ENCODE measurements at places on chromosomes 1 and 21.

GRCh38 chr1:226420897-226421296 is 13.0 kb upstream of the PARP1 start:
- peak; percentile 19 for DNase-seq

- no peak for DNase-seq
These were observed 47.4 kb downstream of the NPHP4 start for GRCh38 chr1:5944843-5945167.

DNA sequence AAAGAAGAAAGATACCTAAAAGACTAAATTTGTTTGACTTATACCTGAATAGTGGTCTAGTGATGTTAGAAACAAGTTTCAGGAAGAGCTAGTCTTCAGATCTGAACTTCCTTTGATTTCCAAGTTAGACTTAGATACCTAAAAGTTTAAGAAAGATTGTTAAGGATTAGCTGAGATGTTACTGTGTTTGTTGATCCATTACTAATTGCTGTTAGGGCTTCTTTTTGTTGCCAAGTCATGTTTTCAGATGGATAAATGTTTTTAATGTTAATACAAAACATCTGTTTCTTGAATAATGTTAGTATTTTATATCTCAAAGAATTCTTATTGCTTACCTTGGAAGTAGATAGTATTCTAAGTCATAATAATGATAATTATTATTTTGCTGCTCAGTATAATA is 11.6 kb downstream of the GNAI3 start:
- DNase-seq: no peak

DNA sequence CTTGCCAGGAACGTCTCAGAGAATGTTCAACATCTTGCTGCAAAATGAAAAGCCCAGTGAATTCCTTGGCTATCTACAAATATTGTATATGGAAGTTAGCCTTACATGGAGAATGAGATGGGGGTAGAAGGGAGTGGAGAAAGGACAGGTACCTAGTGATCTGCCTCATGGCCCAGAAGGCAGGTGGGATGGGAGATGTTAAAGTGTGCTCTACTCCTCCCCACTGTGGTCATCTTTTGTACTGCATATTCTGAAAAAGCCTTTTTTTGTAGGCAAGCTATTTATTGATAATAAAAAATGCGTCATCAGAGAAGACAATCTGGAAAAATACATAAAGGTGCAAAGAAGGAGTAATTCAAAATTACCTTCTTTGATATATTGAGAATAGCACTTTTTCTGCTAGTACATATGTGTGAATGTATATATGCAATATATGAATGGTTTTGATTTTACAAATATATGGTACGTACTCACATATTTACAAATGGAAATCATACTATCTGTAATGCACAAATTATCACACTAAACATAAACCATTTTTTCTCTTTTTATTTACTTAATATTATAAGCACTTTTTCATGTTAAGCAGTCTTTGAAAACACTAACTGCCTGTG is 19.1 kb upstream of the SLC5A9 start:
- DNase-seq: no peak

DNA sequence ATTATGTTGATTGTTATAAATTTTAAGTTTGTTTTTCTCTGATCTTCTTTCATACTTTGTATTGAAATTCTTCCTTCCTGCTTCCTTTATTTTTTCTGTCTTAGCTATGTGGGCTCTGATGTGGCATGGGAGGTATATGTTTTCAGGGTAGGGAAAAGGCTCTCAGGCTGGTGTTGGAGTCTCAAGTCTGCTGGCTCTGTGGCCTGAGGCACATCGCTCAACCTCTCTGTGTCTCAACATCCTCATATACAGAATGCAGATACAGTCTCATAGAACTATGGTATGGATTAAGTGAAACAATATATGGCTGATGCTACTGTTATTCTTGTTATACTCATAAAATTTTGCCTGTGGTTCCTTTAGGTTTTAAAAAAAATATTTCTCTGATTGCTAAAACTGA is 105.9 kb downstream of the KCNN3 start:
- no peak for DNase-seq

DNA sequence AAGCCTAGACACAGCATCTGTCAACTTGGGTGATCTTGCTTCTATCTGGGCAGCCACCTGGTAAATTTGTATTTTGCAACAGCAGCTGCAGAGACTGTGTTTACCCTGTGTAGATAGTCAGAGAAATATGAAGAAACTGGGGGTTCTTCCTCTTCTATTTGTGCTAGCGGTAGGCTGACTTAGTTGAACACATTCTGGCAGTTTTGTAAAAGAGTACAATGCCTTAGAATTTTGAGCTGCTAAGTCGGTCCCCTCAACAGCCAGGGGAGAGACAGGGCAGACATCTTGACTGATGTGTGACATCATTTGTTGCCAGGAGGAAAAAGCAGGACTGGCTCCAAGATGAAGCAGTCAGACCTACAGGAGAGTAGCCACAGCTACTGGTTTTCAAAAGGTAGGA is 53.7 kb downstream of the KCNJ6 start:
- no peak for DNase-seq

- no peak for DNase-seq
These were observed 8.1 kb downstream of the MTF1 start for GRCh38 chr1:37851262-37851661.

GRCh38 chr1:169143346-169143745 is 36.9 kb downstream of the ATP1B1 start:
- no peak for DNase-seq

GRCh38 chr1:156050376-156050775 is 3.2 kb downstream of the UBQLN4 start:
- DNase-seq: no peak

GRCh38 chr1:222813866-222814535 is 838 bp upstream of the DISP1 start:
- DNase-seq: no peak

DNA sequence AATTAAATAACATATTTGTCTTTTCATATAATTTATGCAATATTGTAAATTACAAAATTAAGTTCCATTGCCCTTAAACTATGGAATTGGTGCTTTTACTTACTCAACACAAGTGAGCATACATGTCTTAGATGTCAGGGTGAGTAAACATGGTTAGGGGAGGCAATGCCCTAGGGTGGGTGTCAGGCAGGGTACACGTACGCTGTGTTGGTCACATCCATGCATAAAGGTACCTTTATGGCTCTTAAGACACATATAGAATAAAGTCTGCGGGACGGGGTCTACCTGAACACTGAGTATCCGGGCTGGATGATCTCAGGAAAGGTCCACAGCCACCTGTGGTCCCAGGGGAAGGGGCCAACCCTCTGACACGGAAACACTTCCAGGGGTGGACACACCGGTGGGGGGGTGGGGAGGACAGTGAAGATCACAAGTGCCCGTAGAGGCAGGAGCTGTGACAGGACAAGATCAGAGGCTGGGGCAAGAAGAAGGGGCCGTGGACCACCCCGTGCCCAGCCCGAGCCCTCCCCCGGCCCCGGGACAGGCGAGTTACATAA is 720 bp downstream of the LIN9 start:
- no peak for DNase-seq

DNA sequence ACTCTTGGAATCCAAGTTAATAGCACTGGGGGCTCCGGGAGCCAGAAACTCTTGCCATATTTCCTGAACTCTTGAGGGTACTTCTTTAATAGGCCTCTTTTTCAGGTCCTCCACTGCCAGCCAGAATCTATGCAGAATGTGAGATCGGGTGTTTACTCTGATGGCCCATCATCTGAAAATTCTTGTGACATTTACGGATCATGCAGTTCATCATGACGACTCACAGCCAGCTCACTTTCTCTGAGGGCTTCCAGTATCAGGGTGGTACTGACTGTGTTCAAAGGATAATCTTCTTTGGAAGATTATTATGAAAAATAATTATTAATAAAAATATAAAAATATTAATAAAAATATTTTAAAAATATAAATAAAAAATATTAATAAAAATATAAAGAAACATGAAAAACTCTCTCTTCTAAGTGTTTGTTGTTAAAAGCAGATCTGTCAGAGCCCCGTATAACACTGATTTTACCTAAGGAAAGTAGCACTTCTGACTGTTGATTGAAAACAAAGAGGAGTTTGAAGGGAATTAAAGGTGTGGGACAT is 194.3 kb upstream of the GREM2 start:
- DNase-seq: no peak

- DNase-seq: no peak
These were observed 9.9 kb upstream of the CFHR2 start for GRCh38 chr1:196933531-196934189.

- DNase-seq: no peak
These were observed 62.7 kb upstream of the IPO9 start for GRCh38 chr1:201766131-201766866.

All from C1 segment of cervical spinal cord (tissue), 14 donors.